ENCODE measurements at places on chromosomes 2 and 18. TPM values are rescaled to one million over a fixed set of nuclear protein-coding genes. Genes with fewer than 3 reads are reported as not detected.

Gene ABHD1
- total RNA-seq = not detected

Gene FABP1
- not detected for total RNA-seq

Gene PSD4
- total RNA-seq = 1.1 TPM

Gene GAL3ST2
- 0.14 TPM for total RNA-seq

Gene YIPF4
- total RNA-seq = 17.9 TPM

Gene REV1
- 38.7 TPM for total RNA-seq

Gene DSG1
- not detected for total RNA-seq

Gene CIB4
- not detected for total RNA-seq

Gene IL36B
- total RNA-seq = not detected

Gene C2orf81
- 1.6 TPM for total RNA-seq

Gene HRH4
- under 0.01 TPM for total RNA-seq

Gene MAL
- not detected for total RNA-seq

Gene ZNF397
- total RNA-seq = 10.6 TPM

Gene NOP58
- total RNA-seq = 65.7 TPM

Gene USP40
- 37.9 TPM for total RNA-seq

Gene UGT1A6
- not detected for total RNA-seq

Gene ACMSD
- total RNA-seq = not detected

Gene FMNL2
- 31.9 TPM for total RNA-seq

Gene CD8B2
- total RNA-seq = not detected

Gene IL37
- not detected for total RNA-seq

Gene SCLY
- 11.4 TPM for total RNA-seq

Gene RAPGEF4
- total RNA-seq = 0.14 TPM

Gene REG3A
- not detected for total RNA-seq

Gene PTRHD1
- total RNA-seq = 18.6 TPM

Gene ZNF385B
- total RNA-seq = not detected

Gene SPDYA
- total RNA-seq = 0.66 TPM

Gene CNPPD1
- 36.8 TPM for total RNA-seq
